Activated T-cell treated with anti-CD3 and anti-CD28 coated beads, Interleukin-2, amount 50 U/mL, for 48 hours (primary cell): ENCODE measurements at places on chromosomes 6 and 20.

- no peak for DNase-seq
Measured at GRCh38 chr20:7585126-7585679, 355.1 kb downstream of the HAO1 start.

DNA sequence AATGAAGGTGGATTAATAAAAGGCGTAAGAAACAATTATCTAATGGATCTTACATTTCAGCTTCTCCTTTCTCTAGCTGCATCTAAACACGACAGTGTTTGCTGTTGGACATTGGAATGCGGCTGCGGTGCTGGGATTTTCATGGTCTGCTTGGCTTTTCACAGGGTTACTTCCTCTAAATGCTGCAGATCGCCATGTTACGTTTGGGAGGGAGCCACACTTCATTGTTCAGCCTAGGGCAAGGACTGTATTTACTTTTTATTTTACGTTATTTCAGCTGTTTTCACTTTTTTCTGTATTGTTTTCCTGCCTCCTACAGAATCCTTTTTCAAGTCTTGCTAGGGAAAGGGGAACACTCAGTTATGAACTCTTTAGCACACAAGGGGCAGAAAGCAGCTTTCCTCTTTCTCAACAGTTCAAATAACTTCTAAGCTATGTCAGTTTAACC lies 97.9 kb upstream of the MTHFD1L start:
- DNase-seq, result no peak

DNA sequence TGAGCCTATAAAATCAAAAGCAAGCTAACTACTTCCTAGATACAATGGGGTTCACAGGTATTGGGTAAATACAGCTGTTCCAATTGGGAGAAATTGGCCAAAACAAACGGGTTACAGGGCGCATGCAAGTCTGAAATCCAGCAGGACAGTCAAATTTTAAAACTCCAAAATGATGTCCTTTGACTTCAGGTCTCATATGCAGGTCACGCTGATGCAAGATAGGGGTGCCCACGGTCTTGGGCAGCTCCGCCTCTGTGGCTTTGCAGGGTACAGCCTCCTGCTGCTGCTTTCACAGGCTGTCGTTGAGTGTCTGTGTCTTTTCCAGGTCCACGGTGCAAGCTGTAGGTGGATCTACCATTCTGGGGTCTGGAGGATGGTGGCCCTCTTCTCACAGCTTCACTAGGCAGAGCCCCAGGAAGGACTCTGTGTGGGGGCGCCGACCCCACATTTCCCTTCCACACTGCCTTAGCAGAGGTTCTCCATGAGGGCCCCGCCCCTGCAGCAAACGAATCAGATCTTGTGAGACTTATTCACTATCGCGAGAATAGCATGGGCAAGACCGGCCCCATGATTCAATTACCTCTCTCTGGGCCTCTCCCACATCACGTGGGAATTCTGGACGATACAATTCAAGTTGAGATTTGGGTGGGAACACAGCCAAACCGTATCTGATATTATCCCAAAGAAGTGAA lies 11.9 kb upstream of the SMIM29 start:
- no peak for DNase-seq

DNA sequence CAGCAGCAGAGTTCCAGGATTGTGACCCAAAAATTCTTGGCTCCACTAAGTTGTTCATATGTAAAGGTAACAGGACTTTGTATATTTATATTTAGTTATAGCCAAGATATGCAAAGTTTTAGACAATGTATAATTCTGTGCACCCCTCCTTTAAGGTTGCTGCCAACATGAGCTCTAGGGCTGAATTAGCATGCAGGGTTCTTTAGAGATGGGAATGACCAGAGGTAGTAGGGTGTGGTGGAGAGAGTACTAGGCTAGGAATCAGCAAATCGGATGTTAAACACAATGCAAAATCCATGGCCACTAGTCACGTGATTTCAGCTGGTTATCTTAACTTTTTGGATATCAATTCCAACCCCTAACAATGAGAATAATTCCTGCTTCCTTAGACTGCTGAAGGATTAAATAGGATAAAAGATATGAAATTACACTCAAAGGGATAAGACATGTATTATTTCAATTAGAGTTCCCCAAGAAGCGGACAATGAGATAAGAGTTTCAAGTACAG lies 260.3 kb upstream of the RNF24 start:
- DNase-seq, result no peak

DNA sequence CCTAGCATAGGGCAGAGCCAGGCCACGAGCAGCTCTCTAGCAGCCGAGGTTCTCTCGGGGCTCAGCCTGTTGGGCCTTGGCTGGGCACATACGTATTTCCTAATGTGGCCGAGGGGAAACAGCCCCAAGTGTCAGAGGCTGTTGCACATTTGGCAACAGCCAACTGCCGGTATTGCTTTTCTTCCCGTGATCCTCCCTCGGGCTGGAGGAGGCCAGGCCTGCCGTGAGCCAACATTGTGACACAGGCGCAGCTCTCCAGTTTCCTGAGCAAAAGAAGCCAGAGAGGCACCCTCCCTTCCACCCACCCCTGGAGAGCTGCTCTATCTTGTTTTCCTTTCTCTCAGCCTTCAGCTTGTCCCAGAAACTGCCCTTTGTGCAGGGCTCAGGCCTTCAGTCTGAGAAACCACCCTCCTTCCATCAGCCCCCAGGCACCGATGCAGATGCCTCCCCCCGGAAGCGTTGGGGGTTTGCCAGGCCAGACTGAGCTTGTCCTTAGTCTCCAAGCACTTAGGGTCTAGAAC lies 5.1 kb upstream of the BPI start:
- DNase-seq, result no peak

DNA sequence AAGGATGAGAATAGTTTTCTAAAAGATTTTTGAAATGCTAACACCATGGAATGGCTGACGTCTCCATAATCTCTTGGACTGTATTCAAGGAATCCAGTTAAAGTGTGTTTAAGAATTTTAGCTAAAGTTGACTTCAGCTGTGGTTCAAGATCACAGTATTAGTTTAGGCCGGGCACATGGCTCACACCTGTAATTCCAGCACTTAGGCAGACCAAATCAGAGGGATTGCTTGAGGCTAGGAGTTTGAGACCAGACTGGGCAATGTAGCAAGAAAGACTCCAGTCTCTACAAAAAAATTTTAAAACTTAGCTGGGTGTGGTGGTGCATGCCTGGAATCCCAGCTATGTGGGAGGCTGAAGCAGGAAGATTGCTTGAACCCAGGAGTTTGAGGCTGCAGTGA lies 68.2 kb downstream of the RFPL4B start:
- DNase-seq, result no peak
